Body of pancreas (tissue), 4 donors: ENCODE measurements at places on chromosomes 3 and 15. TPM values are rescaled to one million over a fixed set of nuclear protein-coding genes. Genes with fewer than 3 reads are reported as not detected.

The ITPKA gene
- total RNA-seq, result 0.52 TPM

The SLCO3A1 gene
- total RNA-seq, result 12.9 TPM

DNA sequence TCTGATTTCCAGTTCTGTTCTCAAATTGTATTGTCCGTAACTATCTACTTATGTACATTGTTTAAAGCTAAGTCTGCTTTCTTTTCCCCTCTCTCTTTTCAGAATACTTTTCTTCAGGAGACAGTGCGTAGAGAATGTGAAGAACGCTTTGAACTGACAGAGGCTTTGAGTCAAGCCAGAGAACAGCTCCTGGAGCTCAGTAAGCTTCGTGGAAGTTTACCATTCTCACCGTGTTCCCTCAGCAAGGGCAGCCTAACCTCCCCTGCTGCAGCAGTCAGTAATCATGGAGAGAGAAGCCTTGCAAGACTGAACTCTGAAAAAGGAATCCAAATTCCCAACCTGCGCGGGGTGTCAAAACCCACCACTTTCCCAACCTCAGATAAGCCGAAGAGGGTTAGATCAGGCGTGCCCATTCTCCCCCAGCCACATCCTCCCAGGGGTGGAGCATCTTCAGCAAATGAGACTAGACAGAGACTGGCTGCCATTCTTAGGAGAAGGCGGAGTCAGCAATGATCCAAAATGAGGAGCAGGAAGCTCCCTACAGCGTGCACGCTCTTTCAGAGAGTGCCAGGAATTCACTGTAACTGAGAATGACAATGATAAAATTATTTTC, 114.6 kb downstream of the CCNL1 start:
- H3K27ac ChIP-seq, result no peak overlapping the region
- DNase-seq, result no peak
- no peaks in the 10 kb centered on the region for H3K27me3 ChIP-seq

The NSMCE3 gene
- total RNA-seq, result 6.9 TPM
